Activated T-helper 1 cell treated with anti-CD3 and anti-CD28 coated beads, Interleukin-2, amount 50 U/mL, for 16 hours (primary cell): ENCODE measurements at places on chromosomes 4 and X.

DNA sequence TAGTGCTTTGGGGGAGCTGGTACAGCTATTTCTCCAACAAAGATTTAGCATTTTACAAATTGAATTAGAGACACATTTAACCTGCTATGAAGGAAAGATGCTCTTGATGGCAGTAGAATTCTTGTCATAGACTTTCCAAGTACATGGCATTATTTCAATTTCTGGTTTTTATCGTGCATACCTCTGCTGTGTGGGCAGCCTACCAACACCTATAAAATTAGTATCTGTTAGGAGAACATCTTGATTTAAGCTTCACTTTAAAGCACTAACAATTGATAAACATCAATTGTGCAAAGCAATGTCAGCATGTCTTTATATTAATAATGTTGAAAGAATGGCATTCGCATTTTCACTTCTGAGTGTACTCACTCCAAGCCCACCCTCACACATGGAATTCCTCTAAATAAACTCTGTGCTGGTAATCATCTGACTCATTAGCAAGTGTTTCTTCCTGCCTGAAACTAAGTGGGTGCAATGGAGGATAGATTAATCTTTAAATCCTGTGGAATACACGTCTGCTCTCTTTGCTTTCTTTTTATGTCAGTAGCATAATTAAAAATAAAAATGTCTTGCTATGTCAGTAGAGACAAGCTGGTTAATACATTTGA is 279.8 kb upstream of the MAGEB18 start:
- no peak for DNase-seq

DNA sequence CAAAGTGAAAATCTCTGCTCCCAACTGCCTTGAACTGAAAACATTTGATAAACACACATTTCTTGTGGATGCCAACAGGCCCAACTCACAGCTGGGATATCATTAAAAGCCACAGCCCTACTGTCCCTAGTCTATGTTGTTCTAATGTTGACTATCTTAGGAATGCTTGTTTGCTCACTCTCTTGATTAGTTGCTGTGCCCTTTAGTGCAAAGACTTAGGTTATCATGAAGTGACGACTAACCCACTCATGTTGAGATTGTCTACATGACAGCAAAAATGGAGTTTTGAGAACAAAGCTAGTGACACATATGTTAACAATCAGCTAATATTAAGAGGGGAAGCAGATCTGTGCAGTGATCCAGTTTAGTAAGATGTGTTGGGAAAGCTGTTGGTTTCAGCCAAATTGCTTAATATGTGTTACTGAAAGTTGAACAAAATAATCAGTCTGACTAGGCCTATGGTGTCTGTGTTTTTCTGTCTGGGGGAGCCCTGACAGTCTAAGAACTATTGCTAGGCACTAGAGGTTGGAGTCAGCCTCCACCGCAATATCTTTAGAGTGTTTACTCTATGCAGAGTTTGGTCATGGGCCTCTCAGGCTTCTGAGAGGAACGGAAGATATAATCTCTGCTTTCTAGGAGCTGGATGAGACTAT is 125.5 kb downstream of the ATG4A start:
- DNase-seq: no peak

GRCh38 chrX:74230094-74230493 is 73.9 kb upstream of the ZCCHC13 start:
- no peak for DNase-seq

- DNase-seq: no peak
Measured at GRCh38 chrX:13903405-13903804, 86.5 kb upstream of the GPM6B start.

GRCh38 chr4:35493977-35494376 is 750.3 kb downstream of the ARAP2 start:
- DNase-seq: no peak

- DNase-seq: no peak
Measured at GRCh38 chr4:101993842-101994775, 203.6 kb downstream of the BANK1 start.

- DNase-seq: no peak
Measured at GRCh38 chr4:71360844-71361243, 22.0 kb downstream of the SLC4A4 start.

GRCh38 chrX:25383196-25383595 is 367.4 kb upstream of the ARX start:
- no peak for DNase-seq

- no peak for DNase-seq
Measured at GRCh38 chr4:72954811-72955210, 114.7 kb downstream of the COX18 start.

DNA sequence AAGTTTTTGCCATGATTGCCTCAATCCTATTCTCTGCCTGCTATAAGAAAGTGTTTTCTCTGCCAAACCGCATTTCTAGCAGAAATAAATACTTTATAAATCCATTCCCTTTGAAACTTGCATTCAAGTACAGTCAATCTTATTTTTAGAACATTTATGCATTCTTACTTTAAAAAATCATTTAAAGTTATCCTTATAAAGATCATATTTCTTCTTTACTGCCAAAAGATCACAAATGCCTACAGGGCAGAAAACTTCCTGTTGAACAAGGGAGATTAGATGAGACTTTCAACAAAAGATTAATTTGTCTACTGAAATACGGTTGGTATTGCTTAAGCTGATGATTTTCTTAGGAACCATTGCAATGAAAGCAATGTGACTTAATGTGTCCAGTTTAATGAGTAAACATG is 207.2 kb upstream of the SLIT2 start:
- DNase-seq: no peak

DNA sequence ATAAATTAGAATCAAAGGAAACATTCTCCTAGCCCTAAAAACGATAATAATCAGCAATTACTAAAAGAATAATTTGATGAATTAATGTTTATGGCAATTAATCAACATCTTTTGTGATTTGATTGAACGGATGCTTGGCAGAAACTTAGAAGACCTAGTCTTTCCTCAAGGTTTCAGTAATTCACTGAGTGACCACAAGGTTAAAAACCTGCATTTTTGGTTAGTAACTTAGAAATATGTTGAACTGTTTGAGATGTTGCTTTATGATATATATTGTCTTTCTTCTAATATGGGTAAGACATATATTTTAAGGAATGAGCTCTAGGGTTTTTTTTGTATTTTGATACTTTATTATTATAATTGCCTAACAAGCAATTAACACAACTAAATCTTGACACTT is 793.0 kb upstream of the NDST4 start:
- no peak for DNase-seq

GRCh38 chr4:94650134-94650495 is 107.6 kb upstream of the BMPR1B start:
- DNase-seq: no peak

DNA sequence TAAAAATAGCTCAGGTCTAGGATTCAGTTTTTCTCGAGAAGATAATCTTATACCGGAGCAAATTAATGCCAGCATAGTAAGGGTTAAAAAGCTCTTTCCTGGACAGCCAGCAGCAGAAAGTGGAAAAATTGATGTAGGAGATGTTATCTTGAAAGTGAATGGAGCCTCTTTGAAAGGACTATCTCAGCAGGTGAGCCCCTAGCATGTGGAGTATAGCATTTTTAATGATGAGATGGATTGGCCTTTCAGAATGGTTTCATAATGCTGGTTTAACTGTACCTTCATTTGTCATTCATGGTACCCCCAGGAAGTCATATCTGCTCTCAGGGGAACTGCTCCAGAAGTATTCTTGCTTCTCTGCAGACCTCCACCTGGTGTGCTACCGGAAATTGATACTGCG is 79.4 kb downstream of the SLC10A6 start:
- DNase-seq: no peak

DNA sequence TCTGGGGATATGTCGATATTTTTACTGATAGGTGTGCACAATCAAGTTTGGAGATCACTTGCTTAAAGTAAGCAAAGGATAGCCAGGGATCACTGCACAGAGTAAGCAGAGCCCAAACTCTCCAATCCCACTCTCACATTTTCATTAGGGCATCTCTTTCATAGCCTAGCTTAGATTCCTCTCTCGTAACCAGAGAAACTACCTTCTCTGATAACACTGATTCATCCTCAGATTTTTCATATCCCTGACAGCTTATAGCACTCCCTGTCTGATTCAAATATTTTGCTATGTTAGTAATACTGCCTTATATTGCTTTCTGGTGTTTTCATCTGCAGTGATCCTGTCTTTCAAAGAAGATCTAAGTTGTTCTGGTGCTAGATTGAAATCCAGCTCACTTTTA is 123.7 kb downstream of the CBLL2 start:
- no peak for DNase-seq

- no peak for DNase-seq
Measured at GRCh38 chr4:16897991-16898827, at the start of gene LDB2. Gene LDB2 (minus strand): TSS chr4:16898645.

GRCh38 chr4:5891563-5892322 is 1.1 kb downstream of the CRMP1 start:
- DNase-seq: no peak

- DNase-seq: no peak
Measured at GRCh38 chr4:154349829-154350228, 141.8 kb downstream of the DCHS2 start.

DNA sequence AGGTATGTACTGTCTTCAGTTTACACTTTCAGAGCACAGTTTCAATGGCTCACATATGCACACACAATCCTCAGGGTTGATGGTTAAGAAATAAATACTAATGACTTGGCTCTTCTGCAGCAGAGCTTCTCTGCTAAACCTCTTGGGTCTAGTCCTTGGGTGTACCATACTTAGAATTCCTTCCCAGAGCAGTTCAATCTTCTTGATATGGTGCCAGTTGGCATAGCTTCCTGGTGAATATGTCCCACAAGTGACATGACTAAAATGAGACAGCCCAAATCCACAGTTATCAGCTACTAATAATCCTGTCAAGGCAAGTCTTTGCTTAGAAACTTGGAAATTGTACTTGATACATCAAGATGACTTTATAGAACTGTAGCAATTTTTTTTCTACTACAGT is 654.4 kb downstream of the IQCM start:
- DNase-seq: no peak

DNA sequence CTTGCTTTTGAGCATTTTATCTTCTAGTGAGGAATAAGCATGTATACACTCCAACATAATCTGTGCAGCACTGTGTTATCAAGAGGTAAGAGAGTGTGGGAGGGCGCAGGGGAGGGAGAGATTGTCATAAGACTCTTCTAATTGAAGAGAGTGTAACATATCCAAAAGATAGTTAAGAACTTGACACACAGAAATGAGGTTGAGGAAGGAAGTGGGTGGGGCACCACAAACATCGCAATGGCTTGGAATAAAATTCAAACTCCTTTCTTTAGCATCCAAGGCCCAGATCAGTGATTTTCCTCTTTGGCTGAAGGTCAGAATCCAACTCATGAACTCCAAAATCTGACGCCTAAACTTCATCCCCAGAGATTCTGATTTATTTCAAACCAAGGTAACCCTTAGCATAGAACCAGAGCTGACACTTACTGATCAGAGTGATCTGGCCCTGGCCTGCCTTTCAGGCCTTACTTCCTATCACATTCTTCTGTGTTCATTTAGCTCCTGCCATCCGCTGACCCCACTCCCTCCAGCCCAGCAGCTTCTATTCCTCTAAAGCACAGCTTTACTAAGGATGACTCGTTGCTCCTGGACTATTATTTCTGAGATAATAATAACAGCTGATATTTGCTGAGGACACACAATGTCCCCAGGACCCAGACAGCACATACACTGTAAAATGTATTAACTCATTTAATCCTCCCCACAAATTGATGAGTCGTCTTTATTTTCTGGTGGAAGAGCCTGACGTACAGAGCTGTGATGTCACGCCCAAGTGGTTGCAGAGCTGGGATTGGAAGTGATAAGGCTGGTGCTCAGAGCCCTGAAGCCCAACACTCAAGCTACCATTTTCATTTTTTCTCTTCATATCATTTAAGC is 10.6 kb upstream of the CTSO start:
- no peak for DNase-seq

GRCh38 chrX:53089224-53089842 is 4.6 kb upstream of the KANTR start:
- DNase-seq: no peak

DNA sequence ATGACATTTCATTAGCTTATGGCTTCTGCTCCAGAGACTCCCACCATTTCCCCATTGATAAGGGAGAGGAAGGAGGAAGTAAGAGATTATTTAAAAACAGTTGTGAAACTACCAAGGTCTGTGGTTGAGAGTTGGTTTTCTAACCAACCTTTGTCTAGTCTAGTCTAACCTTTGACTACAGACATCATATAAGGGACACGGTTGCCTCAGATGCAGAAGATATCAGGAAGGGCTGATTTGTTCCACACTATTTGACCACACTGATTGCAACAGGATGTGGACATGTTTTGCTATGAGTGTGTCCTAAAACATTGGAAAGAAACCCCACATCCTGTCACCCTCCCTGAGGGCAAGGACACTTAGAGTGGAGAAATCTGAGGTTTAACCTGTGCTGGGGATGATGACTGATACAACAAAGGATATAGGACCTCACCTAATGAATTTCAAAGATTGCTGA is 53.0 kb downstream of the COQ2 start:
- no peak for DNase-seq

DNA sequence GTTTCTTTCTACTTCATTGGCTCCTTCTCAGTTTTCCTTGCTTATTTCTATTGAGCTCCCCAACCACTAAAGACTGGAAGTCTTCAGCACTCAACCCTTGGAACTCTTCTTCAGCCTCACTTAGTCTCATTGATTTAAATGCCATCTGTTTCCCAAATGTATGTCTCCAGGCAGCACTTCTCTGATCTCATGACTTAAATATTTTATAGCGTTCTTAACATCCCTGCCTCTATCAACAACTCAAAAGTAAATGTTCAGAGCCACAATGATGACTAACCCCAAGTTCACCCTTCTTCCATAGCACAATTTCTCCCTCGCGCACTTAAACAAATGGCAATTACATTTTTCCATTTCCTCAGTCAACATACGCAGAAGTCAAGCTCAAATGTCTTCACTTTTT is 1393.3 kb downstream of the ARAP2 start:
- no peak for DNase-seq

DNA sequence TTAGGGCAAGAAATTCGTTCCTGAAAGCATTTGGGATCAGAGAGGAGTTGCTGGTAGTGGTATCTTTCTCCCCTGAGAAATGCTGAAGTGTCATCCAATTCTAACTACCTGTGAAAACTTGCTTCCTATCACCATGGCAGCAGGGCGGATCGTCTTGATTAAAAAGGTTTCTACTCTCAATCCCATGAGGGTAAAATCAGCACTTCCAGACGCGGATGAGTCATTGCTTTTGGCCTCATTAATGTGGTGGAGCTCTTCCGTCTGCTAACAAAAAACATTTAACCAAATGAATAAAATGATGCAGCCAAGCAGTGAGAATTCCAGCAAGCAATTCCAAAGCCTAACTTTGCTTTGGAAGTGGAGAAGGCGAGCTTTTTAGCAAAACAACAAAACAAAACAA is 325.6 kb downstream of the CAMK2D start:
- DNase-seq: no peak

- DNase-seq: no peak
Measured at GRCh38 chrX:110985470-110985869, 110.5 kb upstream of the PAK3 start.

- DNase-seq: no peak
Measured at GRCh38 chr4:141132709-141133145, 542 bp downstream of the RNF150 start.
